Suprapubic skin (tissue), 4 donors: ENCODE measurements at places on chromosomes 5 and 9.

GRCh38 chr5:76808141-76808691, 10.6 kb upstream of the F2RL1 start:
- no peak for DNase-seq

DNA sequence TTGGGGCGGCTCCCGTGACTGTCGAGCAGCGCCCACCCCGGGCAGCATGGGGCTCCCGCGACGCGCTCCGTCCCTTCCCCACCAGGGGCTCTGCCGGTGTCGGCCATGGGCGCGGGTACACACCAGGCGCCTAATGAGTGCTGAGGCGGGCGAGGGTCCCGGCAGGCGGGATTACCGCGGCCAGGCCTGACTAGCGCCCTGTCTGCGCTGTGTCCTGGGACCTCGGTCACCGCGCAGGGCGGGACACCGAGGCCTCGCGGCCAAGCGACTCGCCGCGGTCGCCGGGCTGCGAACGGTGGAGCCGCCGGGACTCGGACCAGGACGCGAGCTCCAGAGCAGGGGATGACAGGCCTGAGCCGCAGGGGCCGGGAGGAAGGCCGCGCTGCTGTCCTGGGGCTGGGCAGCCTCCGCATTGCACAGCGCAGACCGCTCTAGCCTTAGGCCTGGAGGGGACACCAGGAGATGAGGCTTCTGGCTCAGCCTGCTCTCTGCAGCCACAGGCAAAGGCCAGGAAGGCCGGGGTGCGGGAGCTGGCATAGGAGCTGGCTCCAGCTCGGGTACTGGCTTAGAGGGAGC, 14.1 kb downstream of the LCN10 start:
- no peak for DNase-seq

GRCh38 chr5:102511666-102512065, 12.9 kb upstream of the SLCO6A1 start:
- DNase-seq, result no peak

DNA sequence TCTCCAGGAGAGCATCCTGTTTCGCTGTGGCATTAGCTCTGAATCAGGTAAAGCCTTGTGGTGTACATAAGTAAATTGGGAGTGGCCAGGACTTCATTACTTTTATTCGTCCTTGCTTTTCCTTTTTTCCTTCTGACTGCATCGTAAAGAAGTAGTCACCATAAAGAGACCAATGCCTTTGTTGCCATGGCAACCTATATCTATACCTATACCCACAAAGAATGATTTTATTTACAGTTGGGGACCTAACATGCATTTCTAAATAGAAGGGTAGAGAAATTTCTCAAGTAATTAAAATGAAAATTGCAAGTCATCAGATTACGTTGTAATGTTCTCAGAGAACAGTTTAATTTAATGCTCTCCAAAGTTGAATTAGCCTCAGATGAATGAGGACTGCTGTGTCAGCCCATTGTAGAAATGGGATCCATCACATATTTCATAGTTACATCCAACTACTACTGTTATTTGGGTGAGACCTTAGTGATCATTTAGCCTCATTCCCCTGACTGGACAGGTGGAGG, 18.6 kb downstream of the PTCD2 start:
- no peak for DNase-seq

- DNase-seq, result no peak
These were observed 45.4 kb downstream of the ZNF608 start for GRCh38 chr5:124701016-124701415.
